CD4-positive, alpha-beta T cell treated with Interferon gamma for 1 hour (primary cell): ENCODE measurements at places on chromosomes 3 and 15.

DNA sequence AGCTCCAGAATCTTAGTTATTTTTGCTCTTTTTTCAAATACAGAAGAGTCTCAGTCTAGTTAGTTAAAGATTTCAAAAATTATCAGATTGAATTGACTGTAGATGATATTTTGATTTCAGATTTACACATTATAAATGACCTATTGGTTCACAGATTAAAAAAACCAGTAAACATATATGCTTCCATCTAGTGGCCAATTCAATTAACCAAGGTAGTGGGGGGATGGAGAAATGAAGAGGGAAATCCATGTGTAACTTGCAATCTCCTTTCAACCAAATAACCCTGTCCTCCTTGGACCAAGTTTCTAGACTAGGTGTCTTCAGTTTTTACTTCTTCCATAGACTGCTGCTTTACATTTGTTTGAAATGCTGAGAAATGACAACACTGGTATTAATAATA lies 789.8 kb downstream of the ROBO1 start:
- no peak for DNase-seq

GRCh38 chr15:55823191-55823670 lies 80.3 kb upstream of the PRTG start:
- no peak for DNase-seq

DNA sequence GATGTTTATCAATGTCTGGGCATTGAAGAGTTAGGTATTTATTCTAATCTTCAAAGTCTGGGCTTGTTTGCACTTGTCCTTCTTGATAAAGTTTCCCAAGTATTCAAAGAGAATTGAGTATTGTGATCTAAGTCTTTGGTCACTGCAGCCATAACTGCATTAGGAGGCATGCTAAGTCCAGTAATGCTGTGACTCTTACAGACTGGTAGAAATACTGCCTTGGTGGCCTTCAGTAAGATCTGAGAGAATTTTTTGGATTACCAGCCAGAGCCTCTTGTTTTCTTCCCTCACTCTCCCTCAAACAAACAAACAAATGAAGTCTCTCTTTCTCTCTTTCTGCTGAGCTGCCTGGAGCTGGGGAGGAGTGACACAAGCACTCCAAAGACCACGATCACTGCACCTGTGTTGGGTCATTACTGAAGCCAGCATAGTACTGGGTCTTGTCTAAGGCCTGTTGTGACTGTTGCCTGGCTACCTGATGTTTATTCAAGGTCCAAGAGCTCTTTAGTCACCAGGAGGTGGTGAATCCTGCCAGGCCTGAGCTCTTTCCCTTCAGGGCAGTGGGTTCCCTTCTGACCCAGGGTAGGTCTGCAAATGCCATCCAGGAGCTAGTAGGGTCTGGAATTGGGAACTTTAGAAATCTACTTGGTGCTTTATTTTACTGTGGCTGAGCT lies 14.8 kb upstream of the RBP2 start:
- DNase-seq = no peak

GRCh38 chr15:98753726-98754656 lies 105.7 kb downstream of the IGF1R start:
- DNase-seq = no peak

DNA sequence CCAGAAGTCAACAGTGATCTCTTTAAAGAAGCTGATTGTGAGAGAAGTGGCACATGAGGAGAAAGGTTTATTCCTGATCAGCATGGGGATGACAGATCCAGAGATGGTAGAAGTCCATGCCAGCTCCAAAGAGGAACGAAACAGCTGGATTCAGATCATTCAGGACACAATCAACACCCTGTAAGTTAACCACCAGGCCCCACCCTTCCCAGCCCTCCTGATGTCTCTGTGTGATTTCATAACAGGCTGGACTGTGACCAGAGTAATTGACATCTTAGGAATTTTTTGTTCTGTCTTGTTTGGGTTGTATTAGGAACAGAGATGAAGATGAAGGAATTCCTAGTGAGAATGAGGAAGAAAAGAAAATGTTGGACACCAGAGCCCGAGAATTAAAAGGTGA lies 67.7 kb downstream of the KLHL25 start:
- DNase-seq = no peak

- no peak for DNase-seq
Measured at GRCh38 chr3:112802338-112802737, 44.3 kb downstream of the CD200R1L start.

DNA sequence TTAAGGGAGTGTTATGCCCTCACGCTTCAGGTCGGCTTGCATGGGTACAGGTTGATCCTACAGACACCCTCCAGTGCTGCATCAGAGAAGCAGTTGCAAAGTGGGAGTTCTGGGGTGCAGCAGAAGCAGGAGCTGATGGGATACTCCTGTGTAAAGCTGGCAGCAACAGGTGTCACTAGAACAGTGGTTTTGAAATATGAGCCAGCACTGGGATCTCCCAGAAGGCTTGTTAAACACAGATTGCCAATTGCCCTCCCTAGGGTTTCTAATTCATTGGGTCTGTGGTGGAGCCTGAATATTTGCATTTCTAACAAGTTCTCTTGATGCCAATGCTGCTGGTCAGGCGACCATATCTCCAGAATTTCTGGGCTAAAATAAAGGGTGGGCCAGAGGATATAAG lies 350.4 kb downstream of the CLSTN2 start:
- no peak for DNase-seq

- no peak for DNase-seq
Measured at GRCh38 chr3:103048068-103048722, 613.4 kb downstream of the ZPLD1 start.

DNA sequence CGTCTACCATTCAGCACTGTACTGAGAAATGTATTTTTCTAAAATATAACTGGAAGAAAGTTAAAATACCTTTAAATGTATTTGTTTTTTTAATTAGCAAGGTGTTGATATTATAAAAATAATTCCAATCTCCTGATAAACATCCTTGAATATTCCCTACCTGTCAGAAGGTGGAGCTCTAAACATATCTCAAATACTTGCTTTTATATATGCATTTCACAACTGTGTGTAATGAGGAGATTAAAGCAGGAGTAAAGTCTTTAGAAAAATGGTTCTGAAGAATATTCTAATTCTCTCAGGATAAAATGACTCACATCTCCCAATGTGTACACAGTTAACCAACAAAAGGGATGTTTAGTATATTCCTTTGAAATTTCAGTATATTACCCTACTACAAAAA lies 422.7 kb downstream of the PLCL2 start:
- no peak for DNase-seq

DNA sequence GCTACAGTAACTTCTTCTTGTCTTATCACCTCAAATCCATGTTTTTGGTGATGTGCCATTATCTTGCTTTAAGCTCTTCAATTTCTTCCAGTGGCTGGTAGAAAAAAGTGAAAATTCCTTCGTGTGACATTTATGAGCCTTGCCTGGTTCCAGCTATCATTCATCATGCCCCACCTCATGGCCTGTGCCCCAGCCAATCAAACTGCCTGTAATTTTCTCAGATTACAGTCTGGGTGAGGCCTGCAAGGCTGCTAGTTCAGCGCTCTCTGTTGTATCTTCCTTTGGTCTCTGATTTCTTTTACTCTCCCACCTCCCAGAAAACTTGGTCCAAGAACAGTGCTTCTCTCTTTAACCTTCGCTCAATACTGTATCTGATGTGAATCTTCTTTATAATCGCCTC lies 249.3 kb upstream of the ZNF717 start:
- DNase-seq = no peak
